NCI-H1092 treated with DMSO at 0.1 percent for 48 hours (cell line): ENCODE measurements at places on chromosomes 16 and 17.
A peak's percentile ranks its signal among the peaks of the same experiment; 100 is the strongest.

- DNase-seq: no peak
These were observed 3.0 kb upstream of the UBB start for GRCh38 chr17:16377941-16378341.

DNA sequence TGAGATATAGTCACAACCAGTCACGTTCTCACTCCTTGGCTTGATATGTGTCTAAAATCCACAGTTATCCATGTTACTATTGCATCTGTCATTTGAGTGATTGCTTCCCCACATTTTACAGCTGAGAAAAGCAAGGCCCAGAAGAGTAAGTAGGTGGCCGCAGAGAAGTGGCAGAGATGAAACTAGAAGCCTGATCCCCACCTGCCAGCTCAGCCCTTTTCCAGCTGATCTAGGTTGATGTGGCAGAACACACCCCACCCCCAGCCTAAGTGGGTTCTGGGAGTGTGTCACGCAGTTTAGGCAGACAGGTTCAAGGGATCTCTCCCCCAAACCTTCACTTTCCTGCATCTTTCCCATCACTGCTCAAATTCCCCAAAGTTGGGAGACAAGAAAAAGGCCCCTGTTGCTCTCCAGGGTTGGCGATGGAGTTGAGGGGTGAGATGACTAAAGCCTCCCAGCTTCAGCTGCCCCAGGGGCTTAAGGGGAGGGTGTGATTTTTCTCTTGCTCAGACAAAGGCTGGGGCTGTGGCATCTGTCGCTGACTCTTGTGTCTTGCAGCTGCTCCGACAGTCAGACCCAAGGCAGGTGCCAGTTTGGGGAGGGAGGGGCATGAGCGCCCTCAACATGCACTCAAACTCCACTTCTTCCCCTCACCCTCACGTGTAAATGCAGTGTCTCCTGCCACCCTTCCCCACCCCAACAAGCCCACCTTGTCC is 48.9 kb upstream of the LHX1 start:
- DNase-seq: peak; percentile 39

DNA sequence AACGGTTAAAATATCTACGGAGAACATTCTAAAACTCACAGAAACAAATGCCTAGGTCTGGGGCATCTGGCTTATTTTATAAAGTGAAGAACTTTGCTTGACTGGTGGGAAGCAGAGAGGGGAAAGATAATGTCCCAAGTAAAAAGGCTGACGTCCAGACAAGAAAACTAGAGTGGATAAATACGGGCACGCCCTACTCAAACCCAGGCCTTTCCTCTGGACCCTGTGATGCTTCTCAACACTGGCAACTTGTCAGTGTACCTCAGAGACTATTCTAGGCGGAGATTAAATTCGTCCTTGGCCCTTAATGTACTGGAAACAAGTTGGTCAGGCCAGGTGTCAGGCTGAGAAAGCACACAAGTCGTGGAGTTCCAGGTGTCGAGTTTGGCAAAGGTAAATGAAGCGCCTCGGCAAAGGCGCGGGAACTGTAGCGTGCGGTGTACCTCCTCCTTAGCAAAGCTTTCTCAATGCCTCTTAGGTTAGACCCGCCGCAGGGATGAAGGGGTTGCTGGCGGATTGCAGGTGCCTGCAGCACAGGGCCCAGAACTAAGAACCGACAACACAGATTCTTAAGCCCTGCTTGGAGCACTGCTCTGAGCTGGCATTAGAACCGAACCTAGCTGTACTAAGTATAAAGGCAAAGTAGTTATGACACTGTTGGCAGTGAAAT is 668 bp upstream of the UNK start:
- no peak for DNase-seq

DNA sequence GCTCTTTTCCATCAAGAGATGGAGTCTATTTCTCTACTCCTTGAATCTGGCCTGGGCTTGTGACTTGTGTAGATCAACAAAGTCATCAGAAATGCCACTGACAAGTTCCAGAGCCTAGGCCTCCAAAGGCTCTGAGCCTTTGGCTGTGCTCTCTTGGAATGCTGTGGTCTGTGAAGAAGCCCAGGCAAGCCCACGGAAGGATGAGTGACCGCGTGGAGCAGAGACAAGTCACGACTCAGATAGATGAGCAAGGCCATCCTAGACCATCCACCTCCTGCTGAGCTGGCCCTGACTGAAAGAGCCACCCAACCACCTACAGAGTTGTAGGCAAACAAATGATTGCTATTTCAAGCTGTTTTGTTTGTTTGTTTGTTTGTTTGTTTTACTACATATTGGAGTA is 11.6 kb upstream of the ICAM2 start:
- no peak for DNase-seq

- no peak for DNase-seq
These were observed 15.6 kb downstream of the CDK5RAP3 start for GRCh38 chr17:47986520-47986919.

DNA sequence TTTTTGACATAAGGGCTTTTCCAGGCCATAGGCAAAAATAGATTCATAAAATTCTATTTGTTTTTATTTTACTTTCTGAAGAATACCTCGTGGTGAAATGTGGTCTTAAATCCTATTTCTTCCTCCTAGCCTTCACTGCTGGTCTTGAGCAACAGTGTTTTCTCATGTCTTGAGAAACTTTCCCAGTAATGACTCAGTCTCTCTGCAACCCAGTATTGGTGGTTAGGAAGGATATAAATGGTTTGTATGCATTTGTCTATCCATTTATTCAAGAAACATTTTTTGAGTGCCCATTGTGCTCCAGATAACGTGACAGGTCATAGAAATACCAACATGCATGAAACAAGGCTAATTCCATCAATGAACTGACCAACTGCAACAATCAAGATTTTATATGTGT is 213.9 kb downstream of the TMEM114 start:
- no peak for DNase-seq

- no peak for DNase-seq
These were observed 13.2 kb downstream of the PRKCB start for GRCh38 chr16:23848958-23849357.
